ENCODE measurements at places on chromosomes 16 and 17.
A peak's percentile ranks its signal among the peaks of the same experiment; 100 is the strongest.

DNA sequence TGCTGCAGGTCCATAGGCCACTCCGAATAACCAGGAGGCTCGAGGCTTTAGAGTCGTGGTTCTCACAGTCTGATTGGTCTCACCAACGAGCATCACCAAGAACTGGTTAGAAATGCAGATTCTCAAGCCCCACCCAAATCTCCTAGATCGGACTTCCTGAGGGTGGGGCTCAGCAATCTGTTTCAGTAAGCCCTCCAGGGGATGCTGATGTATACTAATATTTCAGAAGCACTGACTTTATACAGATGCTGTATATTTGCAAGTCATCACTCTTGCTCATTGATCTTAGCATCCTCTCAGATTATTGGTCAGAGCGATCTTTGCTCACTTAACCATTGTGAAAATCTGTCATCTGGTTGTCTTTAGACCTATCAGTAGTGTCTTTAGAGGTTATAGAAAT is 4.4 kb upstream of the VAC14 start:
- no peak for DNase-seq

GRCh38 chr17:38926293-38927070 is 1.1 kb downstream of the LASP1NB start:
- peak; percentile 36 for DNase-seq

DNA sequence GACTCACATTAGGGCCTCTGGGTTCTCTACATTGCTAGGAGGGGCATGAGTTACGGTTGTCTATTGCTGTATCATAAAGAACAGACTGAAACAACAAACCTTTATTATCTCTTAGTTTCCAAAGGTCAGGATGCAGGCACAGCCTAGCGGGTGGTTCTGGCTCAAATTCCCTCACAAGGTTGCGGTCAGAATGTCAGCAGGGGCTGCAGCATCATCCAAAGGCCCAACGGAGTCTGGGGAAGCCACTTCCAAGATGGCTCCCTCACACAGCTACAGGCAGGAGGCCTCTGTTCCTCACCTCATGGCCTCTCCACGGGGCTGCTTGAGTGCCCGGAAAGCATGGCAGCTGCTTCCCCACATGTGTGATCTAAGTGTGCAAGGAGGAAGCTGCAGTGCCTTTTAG is 29.6 kb upstream of the ZFPM1 start:
- DNase-seq = no peak

GRCh38 chr17:30336369-30337171 is 2.7 kb upstream of the TMIGD1 start:
- no peak for DNase-seq

All from head of caudate nucleus (tissue), 42 donors.